CD8-positive, alpha-beta T cell (primary cell): ENCODE measurements at places on chromosomes 6 and 20.

- DNase-seq: no peak
Observed at GRCh38 chr20:60138256-60139220, 180.3 kb downstream of the CDH26 start.

DNA sequence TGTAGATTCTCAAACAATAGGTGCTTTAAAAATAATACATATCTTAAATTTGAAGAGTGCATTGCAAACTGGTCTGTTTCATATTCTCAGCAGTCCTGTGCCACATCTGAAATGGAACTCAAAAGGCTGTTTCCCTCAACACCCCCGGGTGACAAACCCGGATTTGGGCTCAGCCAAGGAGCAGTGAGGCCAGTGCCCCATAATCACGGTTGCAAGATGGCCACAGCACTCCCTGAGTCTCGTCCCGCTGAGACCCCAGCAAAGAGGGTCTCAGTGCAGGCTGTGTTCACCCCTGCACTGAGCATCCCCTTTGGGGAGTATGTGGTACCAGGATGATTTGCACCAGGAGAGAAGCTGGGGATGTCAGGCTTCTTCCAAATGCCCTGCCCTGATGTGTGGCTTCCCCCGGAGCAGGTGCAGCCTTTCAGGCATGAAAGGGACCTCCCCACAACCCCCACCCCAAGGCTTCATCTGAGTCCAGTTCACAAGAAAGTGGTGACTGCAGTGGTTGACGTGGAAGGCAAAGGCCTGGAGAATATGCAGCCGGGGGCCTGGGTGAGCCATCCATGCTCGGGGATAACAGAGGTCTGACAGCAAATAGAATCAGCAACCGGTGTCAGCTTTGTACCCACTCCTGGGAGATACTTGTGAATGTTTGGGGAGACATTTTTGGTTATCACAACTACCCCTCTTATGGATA, 202.9 kb downstream of the SYNDIG1 start:
- DNase-seq: no peak

DNA sequence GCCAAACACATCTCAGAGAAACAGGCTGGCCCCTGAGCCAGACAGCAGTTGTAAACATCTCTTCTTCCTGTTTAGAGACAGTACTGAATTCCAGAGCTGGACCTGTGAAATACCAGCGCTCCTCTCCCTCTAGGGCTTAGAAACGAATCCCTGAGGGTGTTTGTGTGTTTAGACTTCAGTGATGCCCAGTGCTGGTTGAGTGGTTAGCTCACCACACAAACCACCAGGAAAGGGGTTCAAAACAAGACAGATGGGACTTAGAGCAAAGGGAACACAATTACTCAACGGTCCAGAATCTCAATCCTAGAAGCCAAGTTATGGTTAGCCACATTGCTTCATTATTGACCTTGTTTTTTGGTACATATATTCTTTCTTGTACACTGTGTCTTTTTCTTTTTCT, 108.7 kb upstream of the TMEM170B start:
- no peak for DNase-seq

- peak; percentile 57 for DNase-seq
Observed at GRCh38 chr20:62143957-62144825, 622 bp downstream of the SS18L1 start.

DNA sequence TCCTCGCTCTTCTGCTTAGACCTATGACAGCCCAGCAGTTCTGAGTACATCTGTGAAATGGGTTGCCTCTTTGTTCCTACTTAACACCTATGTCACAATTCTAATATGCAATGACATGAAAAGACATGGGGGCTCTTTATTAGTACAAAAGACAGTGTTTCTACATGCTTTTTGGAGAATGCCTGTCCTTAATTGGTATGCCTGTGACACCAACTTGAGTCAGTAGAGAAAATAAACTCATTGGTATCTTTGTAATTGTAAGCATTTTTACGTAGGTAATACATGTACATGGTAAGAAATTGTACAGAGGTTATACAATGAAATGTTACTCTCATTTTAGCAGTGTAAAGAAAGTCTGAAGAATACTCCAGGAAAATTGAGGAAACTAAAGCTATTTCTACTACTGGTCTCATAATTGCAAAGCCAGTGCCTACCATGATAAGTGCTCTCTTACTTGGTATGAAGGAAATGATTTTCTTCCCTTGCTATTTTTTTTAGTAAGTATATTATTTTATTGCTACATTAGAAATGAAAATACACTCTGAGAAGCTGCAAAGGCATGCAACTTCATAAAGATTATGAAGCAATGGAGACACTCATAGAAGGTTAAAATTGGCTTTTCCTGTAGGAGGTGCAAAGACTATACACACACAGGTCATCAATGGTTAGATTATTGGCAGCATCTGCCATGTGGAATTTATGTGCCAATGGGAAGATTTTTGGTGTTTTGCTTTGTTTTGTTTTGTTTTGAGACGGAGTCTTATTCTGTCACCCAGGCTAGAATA, 4.9 kb upstream of the EEF1A1 start:
- no peak for DNase-seq

- DNase-seq: no peak
Observed at GRCh38 chr6:10307476-10307875, 107.4 kb downstream of the TFAP2A start.

DNA sequence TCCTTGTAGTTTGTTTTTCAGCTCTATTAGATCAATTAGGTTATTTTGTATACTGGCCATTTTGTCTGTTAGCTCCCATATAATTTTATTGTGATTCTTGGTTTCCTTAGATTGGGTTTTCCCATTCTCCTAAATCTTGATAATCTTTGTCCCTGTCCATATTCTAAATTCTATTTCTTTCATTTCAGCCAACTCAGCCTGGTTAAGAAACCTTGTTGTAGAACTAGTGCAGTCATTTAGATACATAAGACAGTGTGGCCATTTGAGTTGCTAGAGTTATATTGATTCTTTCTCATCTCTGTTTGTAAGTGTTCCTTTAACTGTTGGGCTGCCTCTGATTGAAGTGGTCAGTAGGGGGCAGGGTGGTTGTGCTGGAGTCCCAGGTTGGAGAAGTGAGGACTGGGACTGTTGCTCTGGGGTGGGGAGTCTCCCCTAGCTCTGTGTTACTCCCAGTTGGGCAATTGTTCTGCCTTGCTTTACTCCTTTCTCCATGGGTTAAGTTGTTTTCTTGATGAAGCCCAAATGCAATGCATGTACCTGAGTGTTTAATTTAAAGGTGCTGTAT, 98.8 kb upstream of the NRN1 start:
- no peak for DNase-seq

DNA sequence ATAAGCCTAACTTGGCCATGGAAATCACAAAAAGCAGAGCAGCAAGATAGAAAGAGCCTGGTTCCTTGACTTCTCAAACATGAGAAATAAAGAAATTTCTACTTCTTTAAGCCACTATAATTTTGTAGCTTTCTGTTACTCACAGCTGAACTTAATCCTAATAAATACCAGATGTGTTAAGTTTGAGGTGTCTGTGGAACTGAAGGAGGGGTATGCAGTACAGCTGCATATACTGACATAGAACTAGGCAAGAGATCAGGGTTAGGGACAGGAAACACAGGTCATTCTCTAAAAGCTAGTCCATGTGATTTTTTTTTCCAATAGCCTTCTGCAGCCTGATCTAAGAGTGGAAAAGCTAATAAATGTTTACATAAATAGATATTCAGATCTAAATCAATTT, 123.9 kb downstream of the COL12A1 start:
- no peak for DNase-seq

DNA sequence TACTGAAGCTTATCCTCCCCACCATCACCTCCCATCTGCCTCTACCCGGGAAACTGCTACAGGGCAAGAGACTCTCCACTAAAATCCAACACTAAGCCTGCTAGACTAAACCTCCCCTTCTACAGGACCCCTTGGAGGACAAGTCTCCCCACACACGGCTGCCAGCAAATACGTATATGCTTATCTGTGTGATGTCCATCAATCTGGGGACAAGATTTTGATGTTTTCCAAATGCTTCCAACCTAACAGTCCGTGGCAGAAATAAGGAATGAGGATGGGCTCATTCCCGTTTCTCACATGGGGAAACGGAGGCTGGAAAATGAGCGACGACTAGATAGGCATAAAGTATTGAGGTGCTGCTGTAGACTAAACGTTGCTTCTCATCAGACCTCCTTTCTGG, 1.8 kb downstream of the KCNK5 start:
- DNase-seq: no peak

DNA sequence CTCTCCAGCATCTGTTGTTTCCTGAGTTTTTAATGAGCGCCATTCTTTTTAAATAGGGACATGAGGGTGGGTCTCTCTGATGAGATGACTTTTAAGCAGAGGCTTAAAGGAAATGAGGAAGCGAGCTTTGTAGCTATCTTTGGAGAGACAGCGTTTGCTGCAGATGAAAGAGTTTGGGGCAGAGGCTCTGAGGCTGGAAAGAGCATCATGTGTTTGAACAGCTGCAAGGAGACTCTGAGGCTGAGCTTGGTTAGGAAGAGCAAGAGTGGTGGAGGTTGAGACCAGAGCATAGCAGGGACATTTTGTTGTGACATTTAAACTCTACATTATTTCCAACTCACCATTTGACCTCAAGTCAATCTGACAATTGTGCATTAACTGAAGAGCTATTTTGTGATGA, 38.3 kb upstream of the TMX4 start:
- DNase-seq: no peak

DNA sequence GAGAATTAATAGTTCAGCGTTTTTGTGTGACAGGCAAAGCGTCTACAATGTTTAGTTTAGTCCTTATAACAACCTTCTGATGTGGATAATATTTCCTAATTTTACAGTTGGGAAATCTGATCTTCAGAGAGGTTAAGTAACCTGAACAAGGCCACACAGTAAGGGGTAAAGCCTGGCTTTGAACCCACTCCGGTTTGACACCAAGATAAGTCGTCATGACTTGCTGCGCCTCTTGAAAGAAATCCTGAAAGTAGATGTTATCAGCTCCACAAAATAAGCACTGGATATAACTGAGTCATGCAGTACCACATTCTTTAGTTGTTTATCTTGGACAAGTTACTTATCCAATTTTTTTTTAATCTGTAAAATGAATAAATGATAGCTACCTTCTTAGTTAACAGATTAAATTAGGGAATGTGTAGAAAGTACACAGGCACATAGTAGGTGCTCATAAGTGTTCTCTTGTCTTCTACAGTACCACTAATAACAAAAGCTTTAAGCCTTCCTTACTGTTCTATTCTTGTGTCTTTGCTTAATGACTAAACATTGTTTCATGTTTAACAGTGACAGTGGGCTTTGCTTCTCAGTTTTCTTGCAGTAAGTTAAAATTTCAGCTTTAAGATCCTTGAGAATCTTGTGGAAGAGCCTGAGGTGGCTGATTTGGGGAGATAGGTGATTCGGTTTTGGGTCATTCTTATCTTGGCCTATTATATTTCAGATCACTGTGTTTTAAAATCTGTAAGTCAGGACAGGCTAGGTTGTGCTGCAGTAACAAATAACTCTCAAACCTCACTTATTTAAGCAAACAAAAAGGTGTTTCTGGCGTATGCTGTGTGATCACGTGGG, 2.1 kb downstream of the HIVEP1 start:
- DNase-seq: no peak

DNA sequence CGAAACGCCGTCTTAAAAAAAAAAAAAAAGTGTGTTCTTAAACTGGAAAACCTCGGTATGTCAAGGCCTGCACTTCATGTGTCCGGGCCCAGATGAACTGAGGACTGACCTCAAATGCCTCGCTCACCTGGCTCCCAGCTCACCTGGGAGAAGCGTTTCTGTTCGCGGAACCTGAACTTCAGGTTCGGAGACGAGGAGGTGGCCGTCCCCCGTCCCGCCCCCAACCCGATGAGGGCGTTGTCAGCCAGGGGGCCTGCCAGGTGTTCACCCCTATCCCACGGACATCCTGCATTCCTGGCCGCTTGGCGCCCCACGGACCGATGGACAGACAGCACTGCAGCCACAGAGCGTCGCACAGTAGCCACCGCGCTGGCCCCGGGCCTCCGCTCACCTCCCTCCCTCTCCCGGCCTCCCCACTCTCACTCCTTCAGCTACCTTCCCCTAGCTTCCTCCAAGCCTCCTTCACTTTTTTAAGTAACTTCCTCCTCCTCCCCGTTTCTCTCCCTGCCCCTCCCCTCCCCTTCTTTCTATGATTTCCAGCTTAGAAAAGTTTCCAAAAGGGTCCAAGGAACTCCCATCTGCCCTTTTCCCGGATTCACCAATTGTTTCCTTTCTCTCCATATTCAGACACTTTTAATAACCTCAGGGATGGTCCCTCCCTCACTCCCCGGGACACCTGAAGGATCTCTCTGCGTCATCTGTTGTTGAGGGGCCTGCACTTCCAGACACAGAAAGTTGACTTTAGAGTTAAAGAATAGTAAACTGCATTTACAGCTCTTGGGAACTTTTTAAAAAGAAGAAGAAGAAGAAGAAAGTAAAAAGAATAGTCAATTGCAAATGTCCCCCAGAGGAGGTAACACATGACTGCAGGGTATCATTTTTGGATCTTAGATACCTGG, 22.7 kb upstream of the MCM3 start:
- no peak for DNase-seq

DNA sequence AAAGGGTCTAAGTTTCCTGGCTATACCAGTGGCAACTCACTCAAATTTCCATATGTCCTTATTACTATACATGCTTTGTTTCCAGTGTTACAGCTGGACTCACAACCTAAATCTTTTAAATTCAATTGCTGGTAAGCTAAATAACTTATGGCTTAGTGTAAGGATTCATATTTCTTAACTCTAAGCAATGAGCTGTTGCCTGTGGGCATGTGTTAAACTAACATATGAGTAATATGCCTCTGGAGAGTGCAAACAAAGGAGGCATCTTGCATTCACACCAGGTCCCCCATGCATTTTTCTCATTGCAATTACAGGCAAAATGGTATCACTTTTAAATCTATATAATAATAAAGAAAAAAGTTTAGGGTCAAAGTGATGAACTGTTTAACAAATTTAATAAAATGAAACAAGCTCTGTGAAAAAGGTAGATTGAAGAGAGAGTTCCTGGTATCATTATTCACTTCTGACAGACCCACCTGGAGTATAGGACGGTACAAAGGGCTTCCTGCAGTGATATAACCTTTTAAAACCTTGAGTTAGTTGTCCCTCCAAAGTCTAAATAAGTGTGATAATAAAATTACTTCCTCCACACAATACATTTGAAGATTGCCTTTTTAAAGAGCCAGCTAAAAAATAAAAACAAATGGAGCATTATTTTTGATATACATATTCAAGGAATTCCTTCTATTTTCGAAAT, 57.6 kb upstream of the HMGCLL1 start:
- DNase-seq: no peak

DNA sequence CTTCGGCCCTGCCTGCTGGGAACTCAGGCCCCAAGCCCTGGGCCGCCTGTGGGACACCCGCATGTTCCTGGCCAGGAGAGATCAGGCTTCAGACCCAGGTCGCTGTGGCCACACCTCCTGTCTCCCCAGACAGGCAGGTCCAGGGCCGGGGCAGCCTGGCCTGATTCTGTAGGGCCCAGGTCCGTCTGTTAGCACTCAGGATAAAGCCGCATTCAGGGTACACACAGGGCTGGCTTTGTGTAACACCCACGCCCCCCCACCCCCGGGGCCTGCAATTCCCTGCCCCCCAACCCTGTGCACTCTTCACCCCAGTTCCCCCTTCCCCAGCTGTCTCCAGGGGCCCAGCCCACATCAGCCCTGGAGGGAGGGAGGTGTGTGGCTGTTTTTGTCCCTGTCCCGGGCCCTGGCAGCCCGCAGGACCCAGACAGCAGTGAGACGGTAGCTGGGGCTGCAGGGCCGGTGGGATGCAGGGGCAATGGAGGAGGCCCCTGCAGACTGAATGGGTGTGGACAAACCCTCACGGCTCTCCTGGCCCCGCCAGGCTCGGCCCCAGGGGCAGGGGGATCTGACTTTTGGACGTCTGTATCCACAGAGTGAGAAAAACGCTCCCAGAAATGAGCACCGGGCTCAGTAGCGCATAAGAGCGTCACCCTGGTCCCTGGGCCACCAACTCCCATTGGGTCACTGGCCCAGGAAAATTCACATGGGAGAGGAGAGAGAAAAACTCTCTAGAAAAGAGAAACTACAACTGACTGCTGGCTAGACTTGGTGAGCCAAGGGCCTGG, 42.4 kb upstream of the ZBP1 start:
- DNase-seq: no peak
